ENCODE measurements at places on chromosomes 1 and 21.

DNA sequence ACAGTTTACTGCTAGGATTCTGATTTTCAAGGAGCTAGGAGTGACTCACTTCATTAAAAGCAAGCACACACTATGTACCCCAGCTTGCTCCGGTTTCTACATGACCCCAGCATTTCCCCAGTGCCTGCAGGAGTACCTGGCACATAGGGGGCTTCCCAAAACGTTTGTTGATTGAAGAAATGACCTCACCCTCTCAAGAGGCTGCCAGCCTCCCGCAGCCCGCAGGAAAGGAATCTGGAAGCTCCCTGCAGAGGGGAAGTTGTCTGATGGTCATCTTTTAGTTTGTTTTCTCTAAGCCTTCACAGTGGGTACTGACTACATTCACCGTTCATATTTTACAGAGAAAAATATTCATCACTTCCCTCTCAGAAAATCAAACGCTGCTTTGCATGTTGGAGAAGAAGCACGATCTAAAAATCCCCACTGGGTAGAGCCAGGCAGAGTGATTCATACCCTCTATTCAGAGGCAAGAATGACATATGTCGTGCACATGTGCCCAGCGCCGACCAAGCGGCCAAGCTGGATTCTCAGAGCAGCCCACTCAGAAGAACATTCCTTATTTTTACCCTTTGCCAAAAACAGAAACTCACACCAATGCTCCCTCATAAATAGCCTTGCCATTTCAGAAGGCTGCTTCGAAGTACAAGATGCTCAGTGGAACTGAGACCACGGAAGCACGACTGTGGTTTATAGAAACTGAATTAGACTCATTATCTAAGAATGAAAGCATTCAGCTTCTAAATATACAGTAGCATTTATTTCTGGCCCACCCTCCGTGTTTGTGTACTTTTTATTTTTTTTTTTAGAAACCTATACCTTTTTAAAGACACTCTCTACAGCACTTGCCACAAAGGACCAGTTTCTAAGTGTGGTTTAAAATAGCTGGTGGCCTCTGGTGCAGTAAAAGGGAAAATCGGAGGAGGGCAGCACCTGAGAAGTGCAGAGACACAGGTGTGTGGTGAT is 143.2 kb downstream of the MIS18A start:
- no peak for DNase-seq

DNA sequence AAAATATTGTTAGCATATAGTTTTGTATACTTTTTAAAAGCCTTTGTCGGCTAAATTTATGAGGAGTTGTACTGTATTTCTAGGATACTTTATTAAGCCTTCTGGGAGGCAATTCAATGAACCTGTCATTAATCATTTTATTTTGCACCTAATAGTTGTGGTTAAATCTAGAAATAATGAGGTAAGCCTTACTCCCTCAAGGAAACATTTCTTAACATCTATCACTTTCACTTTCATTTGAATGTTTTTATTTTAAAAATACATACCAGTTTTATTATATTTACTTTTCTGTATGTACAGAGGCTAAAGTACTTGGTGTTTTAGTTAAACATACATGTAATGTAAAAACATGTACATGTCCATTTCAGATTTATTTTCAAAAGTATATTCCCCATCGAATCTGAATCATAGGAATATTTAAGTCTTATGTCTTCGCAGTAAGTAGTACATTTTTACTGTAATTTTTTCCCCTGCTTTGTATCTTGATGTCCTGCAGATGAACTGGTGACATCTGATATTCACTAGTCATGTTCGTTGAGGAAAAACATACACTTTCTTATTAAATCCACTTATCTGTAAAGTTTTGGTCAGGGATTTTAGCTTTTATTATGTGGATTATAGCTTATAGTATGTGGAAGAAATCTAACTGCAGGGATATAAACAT is 82.8 kb downstream of the DISP1 start:
- no peak for DNase-seq

GRCh38 chr1:61170328-61171238 is 88.2 kb downstream of the NFIA start:
- DNase-seq, result no peak

DNA sequence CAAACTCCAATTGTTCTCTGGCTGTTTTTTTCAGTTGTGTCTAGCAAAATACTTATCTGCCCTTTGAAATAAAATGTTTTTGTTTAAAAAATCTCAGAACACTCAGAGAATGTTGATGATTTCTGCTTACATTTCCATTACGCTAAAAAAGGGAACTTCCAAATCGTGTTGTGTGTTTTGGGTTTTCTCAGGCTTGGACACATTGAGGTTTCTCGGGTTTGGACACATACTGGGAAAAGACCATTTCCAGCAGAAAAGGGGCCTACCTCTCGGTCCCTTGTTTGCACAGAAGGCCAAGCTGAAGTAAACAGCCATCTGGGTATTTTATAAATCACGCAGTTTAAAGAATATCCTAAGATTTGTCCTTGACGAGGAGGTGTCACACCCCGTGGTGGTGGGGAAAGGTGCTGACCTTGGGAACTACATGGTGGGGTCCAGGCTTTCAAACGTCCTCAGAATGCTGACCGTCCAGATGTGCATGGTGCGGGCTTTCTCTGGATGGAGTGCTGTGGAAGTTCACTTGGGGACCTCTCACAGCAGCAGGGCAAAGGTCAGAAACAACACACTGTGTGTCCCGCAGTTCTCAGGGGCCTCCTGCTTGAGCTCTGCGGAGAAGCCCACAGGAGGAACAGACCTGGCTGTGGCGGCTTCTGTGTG is 67.8 kb downstream of the SLC37A1 start:
- DNase-seq, result no peak

DNA sequence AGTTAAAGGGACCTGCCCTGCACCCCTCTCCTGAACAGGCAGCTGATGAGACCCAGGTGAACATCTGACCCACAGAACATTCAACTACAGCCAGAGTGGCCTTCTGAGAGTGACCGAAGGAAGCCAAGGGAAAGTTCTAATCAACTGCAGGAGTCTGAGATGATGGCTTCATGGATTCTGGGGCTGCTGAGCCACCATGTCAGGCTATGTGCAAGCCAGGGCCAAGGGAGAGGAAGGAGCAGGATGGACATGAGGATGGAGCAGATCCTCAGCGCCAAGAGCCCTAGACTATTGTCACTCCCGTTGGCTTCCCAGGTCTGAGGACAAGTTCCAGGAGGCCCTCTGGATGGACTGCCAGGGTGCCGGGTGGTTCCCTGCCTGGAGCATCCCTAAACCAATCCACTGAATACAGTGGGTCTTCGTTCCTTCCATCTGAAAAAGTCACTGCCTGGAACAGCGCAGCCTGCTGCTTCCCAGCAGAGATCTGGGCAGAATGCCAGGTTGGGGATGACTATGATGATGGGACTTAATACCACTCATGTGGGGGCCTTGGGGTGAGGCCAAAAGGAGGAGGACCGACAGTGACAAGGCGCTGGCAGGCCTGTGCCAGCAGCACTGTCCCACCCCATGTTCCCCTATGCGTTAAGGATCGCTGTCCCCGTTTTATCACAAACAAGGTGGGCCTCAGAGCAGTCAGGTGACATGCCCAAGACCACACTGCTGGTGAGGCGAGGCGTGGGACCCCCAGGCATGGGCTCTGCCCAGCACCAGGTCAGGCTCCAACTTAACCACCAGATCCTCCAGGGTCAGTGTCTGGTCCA is 19.8 kb downstream of the SPOCD1 start:
- DNase-seq, result no peak

GRCh38 chr21:42263591-42264131 is 44.7 kb downstream of the ABCG1 start:
- no peak for DNase-seq
